ENCODE measurements at places on chromosomes 3 and 15. TPM values are rescaled to one million over a fixed set of nuclear protein-coding genes. Genes with fewer than 3 reads are reported as not detected.

Gene EAF1
- 19.3 TPM for total RNA-seq

Gene TOMM70
- 59.3 TPM for total RNA-seq

Gene ARPP19
- 137 TPM for total RNA-seq

Gene CFAP92
- total RNA-seq = not detected

Gene ZNF592
- total RNA-seq = 6.2 TPM

All from M059J (cell line).